Activated CD4-positive, alpha-beta T cell treated with anti-CD3 and anti-CD28 coated beads, Interleukin-2, amount 50 U/mL, for 1 hour (primary cell): ENCODE measurements at places on chromosomes 3 and 15.

- DNase-seq: no peak
Measured at GRCh38 chr15:49286649-49287404, 116.8 kb downstream of the GALK2 start.

GRCh38 chr15:51318382-51319150 lies 19.8 kb downstream of the CYP19A1 start:
- DNase-seq: no peak

- no peak for DNase-seq
Measured at GRCh38 chr3:171620825-171621434, 160.7 kb upstream of the TNIK start.

- DNase-seq: no peak
Measured at GRCh38 chr3:18247139-18247695, 177.9 kb downstream of the SATB1 start.

DNA sequence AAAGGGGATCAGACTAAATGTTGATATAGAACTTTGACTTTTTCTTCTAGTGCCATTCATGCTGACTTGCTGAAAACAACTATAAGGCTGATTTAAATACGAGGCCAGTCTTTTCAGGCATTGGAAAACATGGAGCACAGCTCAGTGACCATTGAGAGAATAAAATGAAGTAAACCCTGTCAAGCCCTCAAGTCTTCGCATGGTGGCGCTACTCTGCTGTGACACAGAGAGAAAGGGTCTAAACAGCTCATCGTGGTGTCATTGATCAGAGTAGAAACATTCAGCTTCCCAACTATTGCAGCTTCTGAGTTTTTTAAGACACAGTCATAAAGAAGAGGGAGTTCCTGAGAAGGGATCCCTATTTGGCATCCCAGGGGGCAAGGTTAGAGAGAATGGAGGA lies 716.2 kb downstream of the DIPK2A start:
- DNase-seq: no peak

GRCh38 chr3:37147666-37148065 lies 26.7 kb downstream of the LRRFIP2 start:
- DNase-seq: no peak

- no peak for DNase-seq
Measured at GRCh38 chr3:187130346-187131066, 8.8 kb downstream of the RPL39L start.

DNA sequence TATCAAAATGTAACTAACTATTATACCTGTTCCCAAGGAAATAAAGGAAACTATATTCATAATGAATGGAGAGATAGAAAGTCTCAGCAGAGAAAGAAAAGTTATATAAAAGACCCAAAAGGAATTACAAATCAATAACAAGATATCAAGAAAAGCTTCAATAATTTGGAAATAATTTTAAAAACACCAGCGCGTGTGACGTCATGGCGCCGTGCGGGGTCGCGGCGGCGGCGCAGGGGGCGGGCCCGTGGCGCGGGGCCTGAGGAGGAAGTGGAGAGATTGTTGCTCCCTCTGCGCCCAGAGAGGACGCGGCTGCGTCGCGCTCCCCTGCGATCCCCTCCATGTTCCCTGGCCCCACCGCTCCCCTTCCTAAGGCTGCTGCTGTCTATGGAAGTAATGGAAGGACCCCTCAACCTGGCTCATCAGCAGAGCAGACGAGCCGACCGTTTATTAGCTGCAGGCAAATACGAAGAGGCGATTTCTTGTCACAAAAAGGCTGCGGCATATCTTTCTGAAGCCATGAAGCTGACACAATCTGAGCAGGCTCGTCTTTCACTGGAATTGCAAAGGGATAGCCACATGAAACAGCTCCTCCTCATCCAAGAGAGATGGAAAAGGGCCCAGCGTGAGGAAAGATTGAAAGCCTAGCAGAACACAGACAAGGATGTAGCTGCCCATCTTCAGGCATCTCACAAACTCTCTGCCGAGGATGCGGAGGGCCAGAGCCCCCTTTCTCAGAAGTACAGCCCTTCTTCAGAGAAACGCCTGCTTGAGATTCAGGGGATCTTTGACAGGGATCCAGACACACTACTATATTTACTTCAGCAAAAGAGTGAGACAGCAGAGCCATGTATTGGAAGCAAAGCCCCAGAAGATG lies 4.1 kb downstream of the XCR1 start:
- no peak for DNase-seq

DNA sequence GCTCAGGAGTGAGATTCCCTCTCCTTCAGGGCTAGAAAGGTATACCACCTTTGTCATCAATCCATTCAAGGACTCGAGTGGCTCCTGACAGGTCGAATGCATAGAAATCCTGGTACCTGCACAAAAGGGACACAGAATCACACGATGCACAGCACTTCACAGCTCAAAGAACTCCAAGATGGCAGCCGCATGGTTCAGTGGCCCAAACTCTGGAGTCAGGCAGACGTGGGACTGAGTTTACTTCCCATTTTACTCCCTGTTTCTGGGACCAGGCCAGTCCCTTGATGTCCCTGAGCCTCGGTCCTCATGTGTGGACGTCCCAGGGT lies 536 bp downstream of the WDR73 start:
- DNase-seq: no peak

GRCh38 chr3:193023218-193023617 lies 105.6 kb upstream of the MB21D2 start:
- no peak for DNase-seq

DNA sequence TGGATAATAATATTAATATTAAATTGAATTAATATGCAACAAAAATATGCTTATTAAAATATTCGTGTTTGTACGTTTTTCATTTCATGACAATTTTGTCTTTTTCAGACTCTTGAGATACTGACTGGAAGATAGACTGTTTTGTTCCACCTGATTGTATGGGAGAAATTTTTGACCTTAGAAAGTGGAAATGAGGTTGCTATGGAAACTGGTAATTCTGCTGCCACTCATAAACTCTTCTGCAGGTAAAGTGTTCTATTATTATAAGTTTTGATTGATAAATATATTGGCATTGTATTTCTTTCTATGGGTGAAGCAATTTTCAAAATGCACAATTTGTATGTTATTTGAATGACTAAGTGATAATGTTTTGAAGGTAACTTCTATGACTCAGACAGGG lies 55.0 kb downstream of the CNTN6 start:
- DNase-seq: no peak

DNA sequence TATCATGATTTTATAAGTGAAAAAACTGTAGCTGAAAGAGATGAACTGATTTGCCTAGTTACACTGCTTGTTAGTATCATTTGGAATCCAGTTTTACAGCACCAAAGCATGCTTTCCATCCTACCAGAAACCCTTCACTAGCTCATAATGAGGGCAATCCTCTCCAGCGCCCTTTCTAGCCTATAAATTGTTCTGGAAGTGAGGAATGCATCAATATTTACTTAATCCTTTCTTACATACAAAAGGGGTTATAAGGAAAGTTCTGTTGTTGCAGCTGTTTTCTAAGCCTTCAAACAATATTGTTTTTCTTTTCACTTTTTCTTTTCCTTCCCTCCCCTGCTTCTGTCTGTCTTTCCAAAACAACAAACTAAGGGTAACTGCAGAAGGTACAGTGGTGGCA lies 11.0 kb upstream of the PCCB start:
- DNase-seq: no peak

GRCh38 chr15:88465633-88466224 lies 1.5 kb downstream of the MRPL46 start:
- no peak for DNase-seq

DNA sequence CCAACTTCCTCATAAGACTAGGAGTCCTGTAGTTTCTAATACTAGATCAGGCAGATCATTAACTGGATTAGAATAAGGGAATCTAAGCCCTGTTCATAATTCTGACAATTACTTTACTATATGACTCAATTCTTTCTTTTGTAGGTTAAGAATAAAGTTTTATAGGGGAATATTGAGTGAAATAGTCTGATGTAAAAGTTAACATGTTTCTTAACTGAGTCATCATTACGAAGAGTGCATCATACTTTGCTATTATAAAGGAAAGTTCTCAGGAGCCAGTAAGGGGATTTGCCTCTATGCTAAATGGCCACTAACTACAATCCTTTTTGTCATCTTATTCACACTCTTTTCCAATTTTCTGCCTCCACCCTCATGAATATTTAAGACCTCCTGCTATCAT lies 63.1 kb downstream of the POLQ start:
- no peak for DNase-seq

- DNase-seq: no peak
Measured at GRCh38 chr3:48835650-48836366, 11.9 kb downstream of the PRKAR2A start.

DNA sequence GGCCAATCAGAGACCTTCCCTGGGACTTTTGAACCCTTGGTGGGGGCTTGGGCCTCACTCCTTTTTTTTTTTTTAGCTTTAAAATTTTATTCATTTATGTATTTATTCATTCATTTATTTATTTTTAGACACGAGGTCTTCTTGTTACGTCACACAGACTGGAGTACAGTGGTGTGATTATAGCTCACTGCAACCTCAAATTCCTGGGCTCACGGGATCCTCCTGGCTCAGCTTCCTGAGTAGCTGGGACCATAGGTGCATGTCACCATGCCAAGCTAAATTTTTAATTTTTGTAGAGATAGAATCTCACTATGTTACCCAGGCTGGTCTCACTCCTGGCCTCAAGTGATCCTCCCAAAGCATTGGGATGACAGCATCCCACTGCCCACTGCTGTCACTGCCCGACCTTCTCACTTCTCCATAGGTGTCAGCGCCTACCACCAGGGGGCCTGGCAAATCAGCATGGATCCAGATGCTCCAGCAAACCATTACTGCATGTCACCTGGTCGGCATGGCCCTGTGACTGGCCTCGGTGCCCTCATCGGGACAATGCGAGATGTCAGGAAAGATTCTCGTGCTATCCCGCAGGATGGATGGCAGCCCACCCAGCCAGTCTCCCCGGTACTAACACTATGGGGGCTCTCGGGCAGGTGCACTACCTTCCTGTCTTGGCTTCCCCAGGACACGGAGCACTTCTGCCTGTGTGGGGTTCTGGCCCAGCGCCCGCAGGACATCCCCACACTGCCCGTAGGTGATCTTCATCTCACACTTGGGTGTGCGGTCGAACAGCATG lies 3.0 kb downstream of the MYL3 start:
- no peak for DNase-seq

DNA sequence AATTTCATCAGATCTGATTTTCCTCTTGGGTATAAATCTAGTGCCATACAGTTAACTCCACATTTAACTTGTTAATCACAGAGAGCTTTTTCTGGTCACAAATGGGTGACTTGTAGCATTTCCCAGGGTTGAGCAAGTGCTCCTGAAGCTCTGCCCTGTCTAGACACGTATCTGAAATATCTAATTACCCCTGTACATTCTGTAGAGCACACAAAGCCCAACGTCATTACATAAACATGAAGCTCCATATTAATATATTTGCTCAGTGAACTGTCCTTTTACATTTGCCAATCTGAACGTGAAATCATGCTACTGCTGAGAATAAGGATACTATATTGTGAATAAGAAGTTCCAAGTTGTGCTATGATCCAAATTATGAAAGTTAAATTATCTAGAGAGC lies 49.0 kb downstream of the THBS1 start:
- no peak for DNase-seq

- DNase-seq: no peak
Measured at GRCh38 chr15:59654046-59654445, 3.3 kb downstream of the GTF2A2 start.

GRCh38 chr15:77104155-77104554 lies 33.2 kb upstream of the TSPAN3 start:
- no peak for DNase-seq

- no peak for DNase-seq
Measured at GRCh38 chr15:73318463-73319351, 50.1 kb downstream of the HCN4 start.

DNA sequence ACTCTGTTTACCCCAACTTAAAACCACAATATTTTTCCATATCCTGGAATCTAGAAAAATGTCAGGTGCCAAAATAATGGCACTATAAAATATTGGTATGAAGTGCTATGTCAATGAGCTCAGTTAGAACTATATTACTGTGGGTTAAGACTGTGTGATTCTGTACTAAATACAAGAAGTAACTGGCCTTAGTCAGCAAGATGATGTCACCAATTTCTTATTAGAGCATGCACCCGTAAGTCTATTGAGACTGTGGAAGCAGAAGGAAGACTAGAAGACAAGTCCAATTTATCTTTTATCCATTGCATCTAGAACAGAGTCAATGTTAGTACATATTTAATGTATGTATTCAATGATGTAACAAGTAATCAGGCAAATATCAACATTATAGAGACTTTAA lies 25.0 kb downstream of the LRRC58 start:
- DNase-seq: no peak

GRCh38 chr15:27903405-27903804 lies 195.7 kb downstream of the OCA2 start:
- DNase-seq: no peak

DNA sequence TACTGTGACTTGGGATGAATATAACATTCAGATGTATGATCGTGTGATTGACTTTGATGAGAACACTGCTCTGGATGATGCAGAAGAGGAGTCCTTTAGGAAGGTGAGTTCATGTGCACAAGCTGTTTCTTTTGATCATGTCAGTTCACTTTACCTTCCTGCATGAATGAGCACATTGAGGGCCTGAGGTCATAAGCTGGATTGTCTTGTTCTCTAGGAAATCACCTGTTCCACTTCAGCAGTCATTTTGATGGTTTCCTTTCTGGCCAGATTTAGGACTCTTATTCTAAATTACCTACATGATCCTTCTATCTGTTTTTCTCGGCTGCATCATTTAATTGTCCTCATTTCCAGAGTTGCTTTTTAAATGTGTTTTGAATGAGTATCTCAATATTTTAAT lies 4.1 kb downstream of the RCN2 start:
- no peak for DNase-seq

- DNase-seq: no peak
Measured at GRCh38 chr3:27533261-27533607, 49.0 kb upstream of the SLC4A7 start.

DNA sequence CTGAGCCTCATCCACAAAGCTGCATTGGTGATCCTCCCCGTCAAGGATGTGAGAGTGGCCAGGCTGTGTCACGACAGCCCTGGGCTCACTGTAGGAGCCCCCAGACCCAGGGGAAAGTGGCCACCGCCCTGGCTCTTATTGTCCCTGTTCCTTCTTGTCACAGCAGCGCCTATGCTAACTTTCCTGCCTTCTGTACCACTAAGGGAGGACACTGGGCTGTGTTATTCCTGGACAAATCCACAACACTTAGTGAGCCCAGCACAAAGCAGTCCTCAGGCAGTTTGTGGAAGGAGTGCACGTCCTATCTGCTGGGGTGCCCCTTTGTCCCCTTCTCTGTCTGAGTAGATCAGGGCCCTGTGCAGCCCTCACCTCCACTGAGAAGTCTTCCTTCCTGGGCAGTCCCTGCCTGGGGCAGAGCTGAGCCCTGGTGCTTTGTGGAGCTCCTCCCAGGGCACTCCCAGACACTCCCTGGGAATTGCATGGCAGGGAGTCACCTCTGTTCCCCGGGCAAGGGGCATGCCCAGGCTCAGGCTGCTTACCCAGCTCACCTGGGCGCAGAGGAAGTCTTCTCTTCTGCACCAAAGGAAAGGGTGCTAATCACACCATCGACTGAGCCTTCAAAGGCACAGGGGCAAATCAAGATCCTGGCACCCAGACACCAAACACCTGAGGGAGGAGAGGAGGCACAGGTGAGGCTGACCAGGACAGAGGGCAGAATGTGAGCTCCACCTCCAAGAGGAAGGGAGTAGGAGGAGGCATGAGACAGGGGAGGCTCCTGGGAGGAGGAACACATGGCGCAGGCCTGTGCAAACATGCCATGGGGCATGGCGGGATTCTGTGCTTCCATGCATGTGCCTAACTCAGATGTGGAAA lies 138.7 kb downstream of the KLF13 start:
- DNase-seq: no peak

- DNase-seq: peak; percentile 2
Measured at GRCh38 chr3:5376761-5377160, 189.3 kb downstream of the EDEM1 start.
